Left lung (tissue), 14 donors: ENCODE measurements at places on chromosomes 3 and 15. TPM values are rescaled to one million over a fixed set of nuclear protein-coding genes. Genes with fewer than 3 reads are reported as not detected.

The EFHB gene
- total RNA-seq, result 0.99 TPM

DNA sequence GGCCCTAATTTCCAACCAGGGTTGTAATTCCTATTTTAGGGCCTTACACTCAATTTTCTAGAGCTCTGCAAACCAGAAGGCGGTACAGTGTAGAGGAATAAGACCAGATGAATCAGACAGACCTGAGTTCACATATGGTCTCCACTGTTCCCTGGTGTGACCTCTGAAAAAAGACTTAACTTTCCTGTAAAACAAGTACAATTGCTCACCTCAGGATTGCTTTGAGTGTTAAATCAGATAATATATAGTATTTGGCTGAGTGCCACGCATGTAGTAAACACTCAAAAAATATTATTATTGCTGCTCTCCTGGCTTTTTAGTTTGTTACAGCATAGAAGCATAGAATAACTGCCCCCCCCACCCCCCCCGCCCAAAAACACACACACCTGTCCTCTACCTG, 51.0 kb upstream of the STT3B start:
- H3K4me3 ChIP-seq, result no peak overlapping the region
- H3K36me3 ChIP-seq, result no peaks in the 10 kb centered on the region
- no peak for DNase-seq
- no peaks in the 10 kb centered on the region for H3K27me3 ChIP-seq

The GPR87 gene
- total RNA-seq, result 0.52 TPM

The TMEM212 gene
- not detected for total RNA-seq

DNA sequence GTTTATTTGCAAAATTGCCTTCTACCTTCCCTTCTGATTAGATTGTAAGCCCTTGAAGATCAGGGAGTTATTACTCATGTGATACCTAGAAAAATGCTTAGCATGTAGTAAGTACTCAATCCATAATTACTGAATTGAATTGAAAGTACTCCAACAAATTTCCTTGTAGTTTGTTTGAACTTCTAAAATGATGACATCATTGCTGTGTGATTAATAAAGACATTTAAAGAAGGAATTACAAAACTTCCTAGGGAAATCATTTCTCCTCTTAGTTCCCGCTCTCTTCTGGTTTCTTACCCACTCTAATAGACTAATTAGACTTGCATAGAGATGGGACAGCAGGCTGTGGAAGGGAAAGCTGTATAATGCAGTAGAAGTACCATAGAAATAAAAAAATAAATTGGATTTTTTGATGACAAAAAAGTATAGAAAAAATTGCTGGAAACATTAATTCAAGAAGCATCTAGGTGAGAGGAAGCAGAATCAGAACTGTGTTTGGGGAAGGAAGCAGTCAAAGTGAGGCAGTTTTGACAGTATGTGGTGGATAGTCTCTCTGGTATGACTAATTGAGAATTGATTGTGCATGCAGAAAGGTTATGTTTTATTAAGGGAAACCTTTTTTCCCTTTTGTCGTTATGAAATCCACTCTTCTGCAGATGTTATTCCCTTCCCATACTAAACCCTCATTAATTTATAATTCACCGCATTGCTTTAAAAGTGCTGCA, 93.0 kb downstream of the ALCAM start:
- no peaks in the 10 kb centered on the region for H3K36me3 ChIP-seq
- no peak overlapping the region for H3K27ac ChIP-seq
- no peak for DNase-seq
- H3K4me3 ChIP-seq, result no peak overlapping the region
- H3K27me3 ChIP-seq, result no peaks in the 10 kb centered on the region

The ARGFX gene
- not detected for total RNA-seq

DNA sequence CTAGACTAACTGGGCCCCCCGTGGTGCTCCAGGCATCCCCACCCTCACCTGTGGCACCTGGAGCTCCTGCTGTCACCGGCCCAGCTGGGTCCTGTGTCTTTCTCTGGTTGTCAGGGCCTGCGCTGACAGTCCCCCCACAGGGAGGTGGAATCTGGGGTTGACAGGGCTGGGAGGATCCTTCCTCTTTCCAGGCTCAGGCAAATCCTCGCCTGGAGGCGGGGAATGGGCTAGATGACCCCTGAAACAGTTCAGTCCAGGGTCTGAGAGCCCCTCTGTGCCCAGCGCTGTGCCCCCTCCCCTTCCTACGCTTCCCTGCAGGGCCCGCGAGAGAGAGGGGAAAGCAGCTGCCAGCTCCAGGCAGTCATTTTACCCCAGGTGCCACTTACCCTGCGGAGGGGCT, 50.1 kb upstream of the MCF2L2 start:
- H3K27me3 ChIP-seq, result no peaks in the 10 kb centered on the region
- H3K4me3 ChIP-seq, result no peak overlapping the region
- DNase-seq, result no peak
- peaks cover 11% of the 10 kb centered on the region for H3K4me1 ChIP-seq
- no peak overlapping the region for H3K27ac ChIP-seq

DNA sequence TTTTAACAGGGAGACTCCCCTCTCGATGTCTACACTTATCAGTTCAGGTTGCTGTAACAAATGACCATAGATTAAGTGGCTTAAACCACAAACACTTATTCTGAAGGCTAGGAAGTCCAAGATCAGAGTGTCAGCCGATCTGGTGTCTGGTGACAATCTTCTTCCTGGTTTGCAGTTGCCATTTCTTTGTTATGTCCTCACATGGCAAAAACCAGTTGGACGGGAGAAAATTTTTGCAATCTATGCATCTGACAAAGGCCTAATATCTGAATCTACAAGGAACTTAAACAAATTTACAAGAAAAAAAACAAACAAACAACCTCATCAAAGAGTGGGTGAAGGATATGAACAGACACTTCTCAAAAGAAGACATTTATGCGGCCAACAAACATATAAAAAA, 116.9 kb upstream of the FOXB1 start:
- no peaks in the 10 kb centered on the region for H3K4me1 ChIP-seq
- H3K27ac ChIP-seq, result no peak overlapping the region
- DNase-seq, result no peak
- no peaks in the 10 kb centered on the region for H3K36me3 ChIP-seq
- no peak overlapping the region for H3K4me3 ChIP-seq
- peaks cover 32% of the 10 kb centered on the region for H3K27me3 ChIP-seq

DNA sequence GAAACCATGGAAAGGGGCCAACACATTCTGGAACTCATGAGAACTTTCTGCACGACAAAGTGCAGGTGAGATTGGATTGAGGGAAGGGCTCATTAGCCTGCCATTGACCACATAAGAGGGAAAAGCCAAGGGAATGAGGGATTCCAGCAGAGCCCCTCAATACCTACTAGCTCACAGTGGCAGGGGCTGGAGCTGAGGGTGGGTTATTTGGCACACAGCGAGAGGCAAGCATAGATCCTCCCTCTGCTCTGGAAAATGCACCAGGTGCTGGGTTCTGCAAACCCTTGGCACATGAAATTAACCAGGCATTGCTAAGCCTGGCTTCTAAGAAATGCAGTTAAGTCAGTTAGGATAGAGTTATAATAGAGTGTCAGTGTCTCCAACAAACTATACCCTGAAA, 60.8 kb downstream of the IL16 start:
- H3K27me3 ChIP-seq, result no peaks in the 10 kb centered on the region
- no peak for DNase-seq
- H3K27ac ChIP-seq, result no peak overlapping the region
- peaks cover 8% of the 10 kb centered on the region for H3K4me1 ChIP-seq

DNA sequence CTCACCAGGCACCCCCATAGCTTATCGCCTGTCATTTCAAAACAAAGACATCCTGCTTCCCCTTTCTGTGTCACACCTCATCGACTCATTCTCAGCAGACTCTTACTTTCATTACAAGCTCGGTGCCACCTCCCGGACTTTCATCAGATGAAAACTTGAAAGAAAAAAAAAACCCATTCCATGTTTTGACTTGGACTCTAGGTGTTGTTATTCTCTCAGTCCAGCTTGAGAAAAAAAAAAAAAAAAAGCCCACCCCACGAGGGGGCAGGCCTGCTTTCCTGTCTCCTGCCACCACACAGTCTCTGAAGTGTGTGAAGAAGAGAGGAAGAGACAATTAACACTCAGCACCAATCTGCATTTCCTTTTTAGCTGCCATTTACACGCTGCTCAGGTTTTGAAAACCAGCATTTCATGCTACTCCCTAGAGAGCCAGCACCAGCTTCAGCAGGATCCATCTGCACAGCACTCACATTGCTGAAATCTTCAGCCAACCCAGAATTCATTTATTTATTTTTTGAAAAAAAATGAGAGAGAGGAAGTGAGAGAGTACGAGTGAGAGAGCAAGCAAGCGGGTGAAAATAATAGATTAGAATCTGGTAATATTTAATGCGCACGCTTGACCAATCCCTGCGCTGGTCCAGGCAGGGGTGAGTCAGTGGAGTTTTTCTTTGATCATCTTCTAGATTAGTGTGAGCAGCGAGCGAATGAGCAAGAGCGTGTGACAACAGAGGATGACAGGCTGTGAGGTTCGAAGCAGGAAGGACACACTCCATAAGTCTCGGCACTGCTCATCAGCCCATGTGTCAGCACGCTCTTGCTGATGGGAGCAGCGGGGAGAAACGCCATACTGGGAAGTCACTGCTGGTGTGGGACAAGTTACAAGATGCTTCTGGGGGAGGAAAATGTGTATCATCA, 23.5 kb downstream of the ZNF80 start:
- H3K4me3 ChIP-seq, result peak overlapping the region; percentile 12
- peak overlapping the region; percentile 49 for H3K27ac ChIP-seq
- H3K36me3 ChIP-seq, result no peaks in the 10 kb centered on the region
- DNase-seq, result peak; percentile 59

GRCh38 chr15:92226020-92226612, 167.6 kb upstream of the ST8SIA2 start:
- no peaks in the 10 kb centered on the region for H3K27me3 ChIP-seq
- no peak overlapping the region for H3K4me3 ChIP-seq
- no peaks in the 10 kb centered on the region for H3K36me3 ChIP-seq
- H3K4me1 ChIP-seq, result no peaks in the 10 kb centered on the region
- no peak overlapping the region for H3K27ac ChIP-seq

The TCTA gene
- 41.5 TPM for total RNA-seq

- DNase-seq, result no peak
- no peaks in the 10 kb centered on the region for H3K36me3 ChIP-seq
- no peaks in the 10 kb centered on the region for H3K27me3 ChIP-seq
These were observed 37.4 kb downstream of the BBX start for GRCh38 chr3:107560166-107560565.

DNA sequence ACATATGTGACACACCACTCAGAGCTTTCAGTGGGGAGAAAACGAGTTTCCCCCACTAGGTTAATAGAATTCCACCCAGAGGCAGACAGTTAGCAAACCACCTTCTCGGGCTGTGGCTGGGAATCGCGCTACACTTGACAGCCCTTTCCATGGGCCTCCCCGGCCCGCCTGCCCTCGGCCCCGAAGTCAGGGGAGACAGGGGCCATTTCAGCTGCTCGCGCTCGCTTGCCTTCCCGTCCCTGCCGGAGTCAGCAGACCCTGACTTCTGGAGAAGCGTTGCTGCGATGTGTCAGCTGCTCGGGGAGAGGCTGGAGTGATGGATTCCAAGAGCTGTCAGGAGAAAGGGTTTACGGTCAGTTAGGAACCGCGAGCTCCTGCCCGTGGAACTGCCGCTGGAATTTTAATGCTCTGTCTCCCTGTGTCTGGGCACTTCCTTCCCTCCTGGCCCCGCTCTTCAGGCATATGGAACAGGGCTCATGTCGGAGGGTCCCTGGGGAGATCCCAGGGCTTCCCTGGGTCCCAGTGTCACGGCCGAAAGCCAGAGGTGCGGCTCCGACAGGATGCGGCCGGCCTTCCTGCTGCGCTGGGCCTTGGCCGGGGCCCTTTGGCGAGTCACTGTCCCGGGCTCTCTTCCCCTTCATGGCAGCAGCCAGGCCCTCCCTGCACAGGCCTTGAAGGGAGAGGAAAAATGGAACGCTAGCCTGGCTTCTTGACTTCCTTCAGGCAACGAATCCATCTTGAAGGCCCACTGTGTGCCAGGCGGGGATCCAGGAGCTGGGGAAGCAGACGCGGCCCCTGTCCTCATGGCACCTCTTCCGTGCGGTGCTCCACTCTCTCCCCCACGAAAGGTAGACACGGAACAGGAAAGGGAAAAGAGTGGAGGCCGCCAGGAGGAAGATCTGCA, 38.4 kb upstream of the VPS8 start:
- no peaks in the 10 kb centered on the region for H3K36me3 ChIP-seq
- peaks cover 4% of the 10 kb centered on the region for H3K4me1 ChIP-seq
- H3K27me3 ChIP-seq, result no peaks in the 10 kb centered on the region

- no peaks in the 10 kb centered on the region for H3K4me1 ChIP-seq
- no peak overlapping the region for H3K27ac ChIP-seq
- no peak overlapping the region for H3K4me3 ChIP-seq
- H3K36me3 ChIP-seq, result no peaks in the 10 kb centered on the region
These were observed 638.0 kb downstream of the OTOL1 start for GRCh38 chr3:162134571-162134970.

DNA sequence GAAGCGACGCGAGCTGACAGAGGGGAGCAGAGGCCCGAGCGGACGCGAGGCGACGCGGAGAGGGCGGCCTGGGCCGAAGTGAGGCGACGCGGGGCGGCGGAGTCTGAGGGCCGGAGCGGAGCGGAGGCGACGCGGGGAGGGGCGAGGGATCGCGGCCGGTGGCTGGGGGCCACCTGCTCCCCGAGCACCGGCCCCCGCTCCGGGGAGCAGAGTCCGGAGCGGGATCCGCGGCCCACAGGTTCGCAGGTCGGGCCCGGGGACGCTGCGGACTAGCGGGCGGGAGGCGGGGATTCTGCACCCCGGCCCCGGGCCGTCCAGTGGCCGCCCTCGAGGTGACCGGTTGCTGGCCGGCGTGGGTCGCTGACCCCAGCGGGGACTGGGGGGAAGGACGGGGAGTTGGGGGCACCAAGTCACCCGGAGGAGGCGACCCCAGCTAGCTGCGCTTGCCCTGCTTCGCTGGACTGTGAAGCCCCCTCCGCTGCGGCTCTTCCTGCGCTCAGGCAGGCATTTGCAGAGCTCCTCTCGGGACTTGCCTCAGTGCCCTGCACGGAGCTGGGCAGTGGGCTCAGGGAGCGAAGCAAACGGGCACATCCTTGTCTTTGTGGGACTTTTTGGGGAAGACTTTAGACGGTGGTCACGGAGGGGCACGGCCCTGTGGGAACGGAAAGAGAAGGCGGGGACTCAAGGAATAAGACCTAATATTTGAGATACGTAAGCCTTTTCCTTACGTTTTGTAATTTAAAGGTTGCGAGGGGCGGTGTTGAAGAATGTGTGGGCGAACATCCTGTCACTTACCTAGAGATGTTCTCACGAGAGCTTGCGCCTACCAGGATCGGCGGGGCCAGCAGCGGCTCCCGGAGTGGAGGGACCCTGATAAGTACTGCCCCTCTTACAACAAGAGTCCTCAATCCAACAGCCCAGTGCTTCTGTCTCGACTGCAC, 566 bp downstream of the HMCES start:
- H3K4me3 ChIP-seq, result peak overlapping the region; percentile 81

DNA sequence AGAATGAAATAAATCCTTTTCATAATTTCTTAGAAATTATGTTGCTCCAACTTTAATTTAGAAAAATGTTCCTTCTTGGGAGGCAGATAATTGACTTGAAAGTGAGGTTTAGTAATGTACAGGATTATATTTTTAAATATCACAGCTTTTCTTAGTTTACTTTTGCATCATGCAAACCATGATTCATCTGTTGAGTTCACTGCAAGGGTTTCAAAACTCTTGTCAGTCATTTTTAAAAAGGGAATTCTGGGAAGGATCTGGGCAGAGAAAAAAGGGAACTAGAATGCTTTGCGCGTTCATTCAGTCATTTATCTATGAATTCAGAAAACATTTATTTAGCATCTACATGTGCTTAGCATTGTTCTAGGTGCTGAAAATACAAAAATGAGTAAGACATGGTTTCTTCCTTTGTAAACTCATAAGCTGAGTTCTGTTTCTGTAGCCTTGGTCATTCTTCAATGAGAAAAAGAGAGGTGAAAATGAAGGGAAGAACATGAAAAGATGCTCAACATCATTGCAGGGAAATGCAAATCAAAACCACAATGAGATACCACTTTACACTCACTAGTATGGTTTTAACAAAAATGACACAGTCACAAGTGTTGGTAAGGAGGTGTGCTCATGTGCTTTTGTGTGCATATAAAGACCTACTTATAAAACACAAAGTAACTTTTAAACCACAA, 209.1 kb downstream of the NR1D2 start:
- no peaks in the 10 kb centered on the region for H3K4me1 ChIP-seq
- no peak for DNase-seq
- H3K27ac ChIP-seq, result no peak overlapping the region
